ENCODE measurements at places on chromosomes 2 and 18. TPM values are rescaled to one million over a fixed set of nuclear protein-coding genes. Genes with fewer than 3 reads are reported as not detected.

Gene FOXD4L1
- total RNA-seq, result not detected

Gene OTX1
- under 0.01 TPM for total RNA-seq

Gene KATNAL2
- 0.32 TPM for total RNA-seq

Gene ARHGAP25
- total RNA-seq, result 0.32 TPM

Gene C2orf69
- total RNA-seq, result 17.8 TPM

Gene TBR1
- total RNA-seq, result under 0.01 TPM

Gene EN1
- total RNA-seq, result not detected

Gene ESCO1
- 16.9 TPM for total RNA-seq

Gene UGT1A5
- not detected for total RNA-seq

Gene FBXO15
- total RNA-seq, result 0.15 TPM

Gene DNAH7
- total RNA-seq, result under 0.01 TPM

Gene SLC9A2
- not detected for total RNA-seq

Gene GLI2
- total RNA-seq, result 0.30 TPM

Gene PARD6G
- 0.97 TPM for total RNA-seq

Gene ABCG8
- total RNA-seq, result not detected

Gene AOX1
- 0.32 TPM for total RNA-seq

Gene NCKAP5
- 2.9 TPM for total RNA-seq

Gene TMEM17
- total RNA-seq, result 1.3 TPM

Gene TCF23
- not detected for total RNA-seq

Gene WNT6
- total RNA-seq, result not detected

Gene ADRA2B
- not detected for total RNA-seq

Gene BZW1
- total RNA-seq, result 469 TPM

Gene SCYGR5
- not detected for total RNA-seq

Gene HOXD13
- total RNA-seq, result not detected

Gene CDCA7
- total RNA-seq, result 12.0 TPM

Gene RPL37A
- 667 TPM for total RNA-seq

Gene NT5DC4
- not detected for total RNA-seq

Gene CRACDL
- 7.3 TPM for total RNA-seq

Gene PIEZO2
- 2.6 TPM for total RNA-seq

Gene C1QL2
- 0.15 TPM for total RNA-seq

Gene SOCS6
- 19.2 TPM for total RNA-seq

Gene FIGN
- 1.1 TPM for total RNA-seq

Gene ALKAL2
- total RNA-seq, result not detected

Gene CAPN10
- 20.1 TPM for total RNA-seq

Gene ELOA2
- total RNA-seq, result not detected

Gene SEPTIN10
- 93.5 TPM for total RNA-seq

Gene DCDC2C
- not detected for total RNA-seq

Gene DNAJC5G
- not detected for total RNA-seq

Gene CKAP2L
- total RNA-seq, result 4.2 TPM

Gene RNU2-63P
- 88.5 TPM for total RNA-seq

Data from epithelial cell of umbilical artery (primary cell).